ENCODE measurements at places on chromosomes 11 and 22.

DNA sequence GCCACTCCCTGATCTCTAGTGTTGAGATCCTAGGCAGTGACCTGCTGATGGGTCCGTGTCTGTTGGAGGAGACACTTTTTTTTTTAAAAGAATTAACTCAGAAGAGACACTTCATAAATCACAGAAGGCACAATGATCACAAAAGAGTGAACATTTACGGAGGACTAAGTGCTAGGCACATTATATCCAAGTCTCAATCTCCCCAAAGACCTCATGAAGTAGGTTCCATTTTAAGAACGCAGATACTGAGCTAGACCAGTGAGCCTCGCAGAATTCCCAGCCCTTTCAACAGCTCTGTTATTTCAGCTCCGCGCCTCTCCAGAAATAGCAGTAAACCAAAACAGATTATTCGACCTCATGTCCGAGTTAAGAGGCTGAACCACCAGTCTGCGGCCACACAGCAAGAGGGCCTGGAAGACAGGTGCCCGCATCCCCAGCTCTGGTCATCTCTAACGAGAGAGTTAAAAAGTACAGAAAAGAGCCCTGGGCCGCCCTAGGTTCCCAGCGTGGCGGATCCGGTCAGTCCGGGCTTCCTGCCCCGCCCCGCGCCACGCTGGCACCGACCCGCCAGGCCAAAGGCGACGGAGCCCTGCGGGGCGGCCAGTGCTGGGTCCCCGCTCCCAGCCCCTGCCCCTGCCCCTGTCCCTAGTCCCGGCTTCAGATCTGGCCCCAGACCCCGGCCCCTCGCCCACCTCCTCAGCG, 612 bp downstream of the XBP1 start:
- no peak for DNase-seq

GRCh38 chr11:78147807-78148206, 8.4 kb upstream of the ALG8 start:
- no peak for DNase-seq

GRCh38 chr11:82718307-82718706, 15.4 kb downstream of the FAM181B start:
- DNase-seq, result no peak

DNA sequence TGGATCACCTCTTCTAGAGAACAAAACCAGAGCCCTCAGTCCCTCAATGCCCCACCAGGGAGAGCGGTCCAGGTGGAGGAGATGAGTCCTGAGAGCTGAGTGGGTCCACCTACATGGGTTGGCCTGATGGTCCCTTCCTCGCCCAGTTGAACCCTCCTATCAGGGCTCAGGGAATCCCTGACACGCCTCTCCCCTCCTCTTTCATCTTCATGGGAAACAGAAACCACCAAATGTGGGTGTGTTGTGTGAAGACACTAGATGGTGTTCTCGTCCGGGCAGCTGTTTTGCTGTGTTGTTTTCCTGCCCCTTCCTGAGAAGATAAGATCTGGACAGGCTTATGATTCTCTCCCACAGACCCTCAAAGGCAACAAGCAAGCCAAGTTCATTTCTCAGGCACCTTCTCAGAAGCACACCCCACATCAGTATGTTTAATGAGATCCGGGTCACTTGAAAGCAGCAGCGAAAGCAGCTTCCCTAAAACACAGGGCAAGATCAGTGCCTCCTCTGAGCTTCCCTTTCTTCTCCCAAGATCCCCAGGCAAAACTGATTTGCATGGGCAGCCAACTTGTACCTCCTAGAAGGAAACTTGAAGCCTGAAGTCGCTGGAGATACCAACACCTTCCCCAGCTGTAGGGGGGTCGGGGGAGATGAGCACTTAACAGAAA, 35.3 kb upstream of the POU2AF1 start:
- DNase-seq, result no peak

DNA sequence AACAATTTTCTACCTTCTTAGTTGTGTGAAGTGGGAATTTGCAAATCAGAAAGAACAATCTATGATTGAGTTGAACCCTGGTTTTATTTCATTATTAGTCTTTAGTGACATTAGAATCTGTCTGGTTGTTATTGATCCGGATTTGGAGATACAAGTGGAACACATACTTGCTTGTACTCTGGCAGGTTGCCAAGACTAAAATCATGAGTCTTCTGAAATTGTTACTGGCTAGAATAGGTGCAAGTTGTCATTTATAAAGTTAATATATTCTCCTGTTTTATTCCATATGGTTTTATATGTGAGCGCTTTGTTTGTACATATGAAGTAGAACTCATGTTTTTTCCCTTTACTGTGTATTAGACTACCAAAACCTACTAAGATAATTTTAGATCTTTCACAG, 23.0 kb downstream of the CCDC15 start:
- DNase-seq, result no peak

DNA sequence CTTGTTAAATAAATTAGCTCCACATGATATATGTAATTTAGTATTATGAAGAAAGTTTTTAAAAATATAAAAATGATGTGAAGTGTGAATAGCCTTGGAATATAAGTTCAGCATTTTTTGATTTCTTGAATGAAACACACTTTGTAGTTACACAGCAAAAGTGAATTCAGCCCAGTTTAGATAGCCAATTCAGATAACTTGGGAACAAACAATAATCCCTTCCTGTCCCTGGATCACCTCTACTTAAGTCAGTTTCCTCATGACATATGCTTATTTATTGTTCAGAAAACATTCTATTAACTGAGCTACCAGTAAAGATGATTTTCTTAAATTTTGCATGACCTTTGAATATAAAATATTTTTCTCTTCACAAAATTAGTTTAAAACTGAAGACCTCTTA, 107.4 kb downstream of the PGR start:
- no peak for DNase-seq

DNA sequence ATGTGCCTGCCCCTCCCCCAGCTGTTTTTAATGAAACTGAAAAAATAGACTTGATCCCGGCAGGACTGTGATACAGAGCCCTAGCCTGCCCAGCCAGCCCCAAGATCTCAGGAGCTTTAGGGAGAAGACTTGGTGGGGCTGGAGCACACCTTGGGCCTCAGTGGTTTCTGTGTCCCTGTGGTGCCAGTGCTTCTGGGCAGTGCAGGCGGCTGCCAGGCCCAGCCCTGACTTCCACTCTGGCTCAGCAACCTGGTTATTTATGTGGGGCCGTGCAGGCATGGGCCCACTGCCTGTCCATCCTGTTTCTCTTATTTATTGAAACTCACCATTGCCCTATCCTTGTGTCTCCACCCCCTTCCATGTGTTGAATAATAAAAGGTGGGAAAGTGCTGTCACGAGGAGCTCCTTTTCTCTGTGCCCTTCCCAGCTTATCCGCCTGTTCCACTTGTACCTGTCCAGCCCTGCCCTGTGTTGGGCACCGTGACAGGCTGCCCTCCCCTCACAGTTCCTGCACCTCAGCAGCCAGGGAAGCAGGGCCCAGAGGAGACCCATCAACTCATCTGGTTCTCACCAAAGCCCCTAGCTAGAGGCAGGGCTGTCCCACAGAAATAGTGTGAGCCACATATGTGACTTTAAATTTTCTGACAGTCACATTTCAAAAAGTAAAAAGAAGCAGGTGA, 20.2 kb downstream of the RELT start:
- DNase-seq, result no peak

DNA sequence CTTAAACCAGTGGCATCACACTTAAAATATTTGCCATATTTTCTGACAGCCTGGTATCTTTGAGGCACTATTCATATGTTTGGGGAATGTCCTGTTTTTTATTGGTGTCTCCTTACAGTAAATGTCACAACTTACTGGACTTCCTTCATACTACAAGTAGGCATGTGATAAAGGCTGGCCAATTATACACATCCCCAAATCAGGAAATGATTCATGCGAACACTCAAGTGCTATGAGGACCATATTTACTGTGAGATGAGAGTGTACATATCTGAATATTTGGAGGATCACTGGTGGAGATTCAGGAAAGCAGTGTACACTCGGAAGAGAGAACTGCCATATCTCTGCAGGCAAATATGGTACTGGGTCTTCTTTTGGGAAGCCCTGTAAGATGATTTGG, 913.8 kb upstream of the CHORDC1 start:
- DNase-seq, result no peak

DNA sequence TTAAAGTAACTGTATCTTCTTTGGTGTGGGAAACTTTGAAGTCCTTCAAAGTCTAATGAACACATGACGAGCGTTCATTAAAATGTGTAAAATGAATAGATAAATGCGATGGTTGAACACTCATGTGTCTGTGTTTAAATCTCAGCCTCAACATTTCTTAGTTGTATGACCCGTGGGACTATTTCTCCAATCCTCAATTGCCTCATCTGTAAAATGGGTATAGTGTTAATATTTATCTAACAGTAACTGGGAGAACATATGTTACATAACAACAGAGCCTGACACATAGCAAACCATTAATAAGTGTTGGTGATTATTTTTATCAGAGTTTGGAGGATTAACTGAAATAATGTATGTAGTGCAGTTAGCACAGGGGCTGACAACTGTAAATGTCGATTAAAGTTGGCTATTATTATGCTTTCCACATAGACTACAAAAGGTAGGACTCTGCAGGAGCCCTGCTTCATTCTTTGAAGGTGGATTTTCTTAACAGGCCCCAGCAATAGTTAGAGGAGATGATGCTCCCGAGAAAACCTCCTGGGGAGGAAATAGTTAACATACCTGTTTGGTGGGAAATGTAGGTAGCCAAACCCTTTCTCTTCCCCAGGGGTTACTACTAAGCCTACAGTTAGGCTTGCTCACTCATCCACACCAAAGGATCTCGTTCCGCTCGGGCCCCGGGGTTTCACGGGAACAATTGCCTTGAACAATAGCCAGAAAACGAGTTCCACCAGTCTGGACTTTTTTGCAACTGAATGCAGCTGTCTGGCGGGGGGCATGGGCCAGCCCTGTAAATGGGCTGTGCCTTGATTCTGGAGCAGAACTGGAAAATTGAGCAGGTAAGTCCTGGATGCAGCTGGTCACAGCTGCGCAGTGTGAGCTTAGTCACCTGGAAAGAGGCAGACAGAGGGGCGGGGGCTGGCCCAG, 133.4 kb downstream of the DBX1 start:
- DNase-seq, result no peak

- no peak for DNase-seq
Observed at GRCh38 chr11:78161962-78162371, 22.5 kb upstream of the ALG8 start.

- no peak for DNase-seq
Observed at GRCh38 chr11:77559686-77560401, 29.9 kb upstream of the AQP11 start.

GRCh38 chr11:19199048-19199447, 2.7 kb downstream of the CSRP3 start:
- DNase-seq, result no peak

DNA sequence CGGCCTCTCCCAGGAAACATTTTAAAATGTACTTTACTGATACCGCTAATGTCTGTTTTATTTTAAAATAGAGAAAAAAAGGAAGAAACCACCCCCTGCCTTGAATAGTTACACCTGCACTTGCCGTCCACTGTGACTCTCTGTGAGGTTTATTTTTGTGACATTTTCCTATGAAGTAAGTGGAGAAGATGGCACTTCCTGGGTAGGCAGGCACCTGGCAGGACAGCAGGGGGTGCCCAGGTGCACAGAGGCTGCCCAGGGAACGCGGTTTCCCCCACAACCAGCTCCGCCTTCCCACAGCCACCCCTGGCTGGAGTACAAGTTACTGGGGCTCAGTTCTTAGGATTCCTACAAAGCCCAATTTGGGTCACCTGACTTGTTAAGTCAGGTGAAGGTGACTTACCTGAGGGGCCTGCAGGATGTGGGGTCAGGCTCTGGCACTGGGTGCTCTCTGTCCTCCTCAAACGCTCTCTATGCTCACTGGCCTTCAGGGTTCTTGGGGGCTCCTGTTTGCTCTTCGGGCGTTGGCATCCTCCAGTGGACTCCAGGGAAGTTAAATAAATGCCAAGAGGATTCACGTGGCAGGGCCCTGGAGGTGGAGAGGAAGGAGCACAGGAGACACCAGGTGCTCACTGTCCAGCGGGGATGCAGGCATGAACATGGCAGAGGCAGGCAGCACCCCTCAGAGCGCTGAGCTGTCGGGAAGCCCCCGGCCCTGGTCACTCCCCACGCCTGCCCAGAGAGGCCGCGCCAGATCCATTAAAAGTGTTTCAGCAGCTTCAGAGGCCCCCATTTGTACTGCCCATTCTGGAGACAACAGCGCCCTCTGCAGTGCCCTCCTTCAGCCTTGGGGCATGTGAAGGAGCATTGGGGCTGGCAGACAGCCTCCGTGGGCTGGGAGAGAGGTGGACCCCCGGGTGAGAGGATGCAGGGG, 1021.2 kb downstream of the TBC1D22A start:
- no peak for DNase-seq

DNA sequence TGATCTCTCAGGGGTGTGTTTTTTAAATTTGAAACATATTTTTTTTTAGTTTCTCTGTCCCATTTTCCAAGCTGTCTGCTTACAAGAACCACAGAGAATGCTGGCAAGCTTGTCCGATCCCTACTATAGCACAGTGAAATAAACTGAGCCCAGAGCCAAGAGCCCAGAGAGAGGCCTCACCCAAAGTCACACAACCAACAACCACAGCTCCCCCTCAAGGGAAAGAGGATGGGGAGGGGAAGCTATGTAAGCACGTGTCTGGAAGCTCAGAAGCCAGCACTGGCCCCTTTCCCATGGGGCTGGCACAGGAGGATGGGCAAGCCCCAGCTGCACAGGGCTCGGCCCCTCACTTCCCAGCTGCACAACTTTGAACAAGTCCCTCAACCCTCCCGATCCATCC, 3.2 kb upstream of the SART1 start:
- no peak for DNase-seq

GRCh38 chr11:74755395-74755995, 6.8 kb downstream of the RNF169 start:
- no peak for DNase-seq

- DNase-seq, result no peak
Observed at GRCh38 chr22:31321421-31321820, 24.7 kb downstream of the PATZ1 start.

DNA sequence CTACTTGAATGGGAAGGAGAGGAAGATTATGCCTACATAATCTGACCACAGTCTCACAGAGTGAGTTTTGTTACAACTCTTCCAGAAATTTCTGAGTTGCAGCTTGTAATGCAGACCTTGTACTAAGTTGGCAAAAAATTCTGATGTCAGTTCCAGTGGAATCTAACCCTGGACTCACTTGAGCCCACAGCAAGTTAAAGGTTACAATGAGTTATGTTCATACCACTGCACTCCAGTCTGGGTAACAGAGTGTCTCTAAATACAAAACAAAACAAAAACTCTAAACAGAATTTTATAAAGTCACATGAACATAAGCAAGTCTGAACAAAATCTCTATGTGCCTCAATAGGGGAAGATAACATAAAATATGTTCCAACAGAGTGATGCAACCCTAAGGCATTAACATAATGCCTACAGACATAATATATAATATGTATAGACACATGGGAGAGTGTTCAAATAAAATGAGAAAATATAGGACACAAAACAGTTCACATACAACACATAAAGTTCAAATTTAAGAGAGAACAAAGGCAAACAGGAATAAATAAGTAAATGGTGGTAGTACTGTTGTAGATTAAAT, 1.1 kb downstream of the GLYAT start:
- no peak for DNase-seq

DNA sequence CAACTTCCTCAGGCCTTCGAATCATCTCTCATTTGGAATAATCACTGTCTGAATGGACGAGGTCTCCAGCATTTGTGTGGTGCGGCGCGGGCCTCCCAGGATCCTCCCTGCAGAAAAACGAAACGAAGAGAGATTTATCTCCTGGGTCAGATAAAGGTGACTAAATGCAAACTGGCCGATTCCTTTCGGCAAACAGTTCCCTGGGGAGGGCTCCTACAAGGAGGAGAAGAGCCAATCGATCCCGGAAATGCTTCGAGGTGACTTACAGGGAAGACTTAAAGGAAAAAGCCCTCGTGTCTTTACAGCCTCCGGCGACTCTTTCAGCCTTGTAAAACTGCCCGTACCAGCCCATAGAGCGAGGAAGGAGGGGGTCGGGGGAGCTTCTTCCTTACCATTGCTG, 126.5 kb downstream of the MIAT start:
- DNase-seq, result no peak
